GM12892 (cell line): ENCODE measurements at places on chromosomes 6 and 20.

DNA sequence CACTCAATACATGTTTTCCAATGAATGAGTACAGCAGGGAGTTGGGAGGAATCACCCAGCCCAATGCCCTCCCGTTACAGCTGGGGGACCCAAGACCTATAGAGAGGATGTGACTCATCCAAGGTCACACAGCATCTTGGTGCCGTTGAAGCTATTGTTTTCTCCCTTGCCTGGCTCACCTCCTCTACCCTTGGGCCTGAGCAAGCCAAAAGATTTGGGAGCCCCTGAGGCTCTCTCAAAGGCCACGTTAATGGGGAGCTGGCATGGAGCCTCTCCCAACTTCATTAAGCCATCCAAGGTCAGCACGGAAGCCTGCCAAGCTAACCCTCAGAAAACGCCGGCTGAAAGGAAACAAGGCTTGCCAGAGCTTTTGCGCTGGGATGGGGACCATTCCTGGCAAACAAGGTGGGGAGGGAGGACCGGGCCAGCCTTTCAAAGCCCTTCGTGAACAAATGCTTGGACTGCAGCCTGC lies 30.4 kb downstream of the KCNB1 start:
- no peak for DNase-seq

- DNase-seq, result no peak
These were observed 5.3 kb downstream of the TMEM170B start for GRCh38 chr6:11542863-11543262.

- no peak for DNase-seq
These were observed 201.5 kb upstream of the ECI2 start for GRCh38 chr6:4336778-4337442.

DNA sequence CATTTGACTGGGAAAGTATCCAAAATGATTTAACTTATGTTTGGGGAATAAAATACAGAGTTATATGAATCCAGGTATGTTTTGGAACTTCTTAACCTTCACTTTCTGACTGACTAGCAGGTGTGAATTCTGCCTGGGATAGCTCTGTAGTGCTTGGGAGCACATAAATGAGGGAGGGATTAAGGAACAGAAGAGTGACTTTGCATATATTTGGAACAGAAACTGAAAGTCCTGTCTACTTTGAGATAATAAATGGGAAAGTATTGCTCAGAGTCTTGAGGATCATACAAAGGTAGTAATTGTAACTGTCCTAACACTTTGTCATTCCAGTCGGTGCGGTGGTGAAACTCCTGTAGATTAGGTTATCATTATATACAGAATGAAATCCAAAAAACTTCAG lies 317.6 kb downstream of the RIMS1 start:
- no peak for DNase-seq

GRCh38 chr6:1325461-1326309 lies 13.8 kb downstream of the FOXQ1 start:
- DNase-seq, result no peak

GRCh38 chr6:157982102-157982562 lies 469 bp downstream of the SYNJ2 start:
- DNase-seq, result no peak
